ENCODE measurements at places on chromosomes 11 and 22.

DNA sequence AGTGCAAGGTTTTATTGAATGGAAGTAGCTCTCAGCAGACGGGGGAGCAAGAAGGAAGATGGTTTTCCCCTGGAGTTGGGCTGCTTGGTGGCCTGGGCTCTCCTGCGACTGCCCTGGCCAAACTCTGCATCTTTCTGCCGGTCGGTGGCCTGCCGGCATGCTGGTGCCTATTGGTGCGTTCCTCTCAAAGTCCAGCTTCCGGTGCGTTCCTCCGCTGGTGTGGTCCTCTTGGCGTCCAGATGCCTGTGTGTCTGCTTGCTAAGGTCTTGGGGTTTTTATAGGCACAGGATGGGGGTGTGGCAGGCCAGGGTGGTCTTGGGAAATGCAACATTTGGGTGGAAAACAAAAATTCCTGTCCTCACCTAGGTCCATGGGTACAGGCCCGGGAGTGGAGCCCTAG, 567.4 kb upstream of the CNTN5 start:
- H3K36me3 ChIP-seq, result no peaks in the 10 kb centered on the region
- no peaks in the 10 kb centered on the region for H3K27me3 ChIP-seq
- H3K4me3 ChIP-seq, result no peak overlapping the region

DNA sequence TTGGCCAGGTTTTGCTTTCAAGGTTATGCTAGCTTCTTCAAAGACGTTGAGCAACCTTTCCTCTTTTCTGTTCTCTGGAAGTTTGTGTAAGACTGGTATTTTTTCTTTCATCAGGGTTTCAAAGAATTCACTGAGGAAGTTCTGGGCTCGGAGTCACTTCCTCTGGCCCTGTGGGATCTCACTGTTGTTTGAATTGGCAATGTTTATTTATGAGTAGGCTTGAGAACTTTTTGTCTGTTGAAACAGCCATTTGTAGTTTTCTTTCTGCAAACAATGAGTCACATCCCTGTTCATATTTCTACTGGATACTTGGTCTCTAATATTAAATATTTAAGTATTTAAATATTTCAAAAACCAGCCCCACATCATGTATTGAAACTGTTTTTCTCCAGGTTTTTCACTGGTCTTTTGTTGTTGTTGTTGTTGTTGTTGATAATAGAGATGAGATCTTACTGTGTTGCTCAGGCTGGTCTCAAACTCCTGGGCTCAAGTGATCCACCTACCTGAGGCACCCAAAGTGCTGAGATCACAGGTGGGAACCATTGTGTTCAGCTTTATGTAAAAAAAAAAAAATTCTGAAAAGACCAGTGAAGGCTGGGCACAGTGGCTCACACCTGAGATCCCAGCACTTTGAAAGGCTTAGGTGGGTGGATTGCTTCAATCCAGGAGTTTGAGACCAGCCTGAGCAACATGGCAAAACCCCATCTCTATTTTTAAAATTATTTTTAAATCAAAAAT, 26.9 kb downstream of the SUSD2 start:
- H3K36me3 ChIP-seq, result no peaks in the 10 kb centered on the region
- H3K4me1 ChIP-seq, result peaks cover 6% of the 10 kb centered on the region
- no peak overlapping the region for H3K4me3 ChIP-seq
- H3K27ac ChIP-seq, result no peak overlapping the region
- DNase-seq, result no peak

GRCh38 chr11:94131718-94132115, 3.1 kb downstream of the PANX1 start:
- H3K36me3 ChIP-seq, result no peaks in the 10 kb centered on the region
- H3K4me1 ChIP-seq, result peaks cover 45% of the 10 kb centered on the region
- H3K4me3 ChIP-seq, result no peak overlapping the region
- DNase-seq, result no peak
- no peaks in the 10 kb centered on the region for H3K27me3 ChIP-seq

GRCh38 chr11:87284306-87284705, 246.6 kb downstream of the TMEM135 start:
- H3K27me3 ChIP-seq, result no peaks in the 10 kb centered on the region
- H3K4me3 ChIP-seq, result no peak overlapping the region
- DNase-seq, result no peak
- H3K36me3 ChIP-seq, result no peaks in the 10 kb centered on the region

- H3K27ac ChIP-seq, result no peak overlapping the region
- no peaks in the 10 kb centered on the region for H3K27me3 ChIP-seq
- H3K4me1 ChIP-seq, result no peaks in the 10 kb centered on the region
- no peaks in the 10 kb centered on the region for H3K36me3 ChIP-seq
- no peak for DNase-seq
Measured at GRCh38 chr22:29251981-29252911, 15.5 kb downstream of the RHBDD3 start.

DNA sequence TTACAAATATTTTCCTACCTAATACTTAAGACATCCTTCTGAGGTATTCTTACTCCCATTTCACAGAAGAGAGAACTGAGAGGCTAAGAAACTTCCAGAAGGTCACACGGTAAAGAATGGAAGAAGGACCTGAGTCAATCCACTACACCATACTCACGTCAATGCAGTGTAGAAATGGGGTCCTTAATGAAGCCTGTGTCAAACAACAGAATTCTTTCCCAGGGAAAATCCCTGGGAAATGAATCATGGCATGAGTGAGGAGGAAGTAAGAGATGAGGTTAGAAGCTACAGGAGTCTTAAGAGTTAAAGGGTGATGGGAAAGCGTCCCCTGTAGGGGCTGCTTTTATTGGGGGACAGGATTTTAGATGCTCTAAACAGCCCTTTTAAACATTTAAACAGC, 147.9 kb downstream of the C11orf91 start:
- no peaks in the 10 kb centered on the region for H3K4me1 ChIP-seq
- H3K27me3 ChIP-seq, result peaks cover 3% of the 10 kb centered on the region
- DNase-seq, result no peak
- H3K36me3 ChIP-seq, result no peaks in the 10 kb centered on the region
- no peak overlapping the region for H3K27ac ChIP-seq

DNA sequence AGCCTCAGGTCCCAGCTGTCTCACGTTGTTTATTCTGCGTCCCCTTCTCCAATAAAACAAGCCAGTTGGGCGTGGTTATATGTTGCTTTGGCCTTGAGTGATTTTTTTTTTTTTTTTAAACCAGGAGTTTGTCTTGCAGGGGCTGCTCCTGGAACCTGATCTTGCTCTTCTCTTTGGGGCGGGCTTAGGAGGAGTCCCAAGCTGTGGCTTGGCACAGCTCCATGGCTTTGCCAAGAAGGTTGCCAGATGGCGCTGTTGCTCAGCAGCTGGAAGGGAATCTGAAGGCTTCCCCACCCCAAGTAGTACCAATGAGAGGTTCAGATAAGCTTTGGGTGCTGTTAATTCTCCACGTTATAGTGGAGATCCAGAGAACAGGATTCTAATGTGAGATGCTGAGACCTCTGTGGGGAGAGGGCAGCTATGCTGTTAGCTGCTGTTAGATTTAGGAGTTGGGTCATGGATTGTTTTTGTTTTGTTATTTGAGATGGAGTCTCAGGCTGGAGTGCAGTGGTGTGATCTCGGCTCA, 2.0 kb upstream of the FERMT3 start:
- H3K27ac ChIP-seq, result no peak overlapping the region
- peaks cover 56% of the 10 kb centered on the region for H3K36me3 ChIP-seq
- H3K27me3 ChIP-seq, result no peaks in the 10 kb centered on the region
- DNase-seq, result peak; percentile 96
- peaks cover 50% of the 10 kb centered on the region for H3K4me1 ChIP-seq
- no peak overlapping the region for H3K4me3 ChIP-seq

DNA sequence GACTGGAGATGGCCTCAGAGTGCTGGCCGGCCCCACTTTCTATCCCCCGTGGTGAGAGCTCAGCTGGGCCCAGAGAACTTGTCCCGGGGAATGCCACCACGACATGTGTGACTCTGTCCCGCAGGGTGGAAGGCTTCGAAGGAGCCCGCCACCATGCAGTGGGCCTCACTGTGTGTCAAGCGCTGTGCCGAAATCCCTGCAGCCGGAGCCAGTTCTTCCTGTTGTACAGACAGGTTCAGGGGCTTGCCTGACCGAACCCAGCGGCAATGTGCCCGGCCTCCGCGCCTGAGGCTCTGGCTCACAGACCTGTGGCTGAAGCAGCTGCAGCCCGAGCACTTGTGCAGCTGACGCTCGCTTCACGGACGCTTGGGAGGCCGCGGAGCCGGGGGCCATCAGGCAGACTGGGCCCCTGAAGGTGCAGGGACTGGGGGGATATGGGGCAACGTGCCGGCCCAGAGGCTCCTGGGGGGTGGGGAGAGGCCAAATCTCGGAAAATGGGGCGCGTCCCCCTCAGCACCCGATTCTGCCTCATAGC, 650 bp downstream of the PPM1F start:
- H3K36me3 ChIP-seq, result no peaks in the 10 kb centered on the region
- peak overlapping the region; percentile 77 for H3K4me3 ChIP-seq
- DNase-seq, result peak; percentile 35
- peaks cover 22% of the 10 kb centered on the region for H3K4me1 ChIP-seq
- no peaks in the 10 kb centered on the region for H3K27me3 ChIP-seq
